ENCODE measurements at places on chromosomes 6 and 20.

DNA sequence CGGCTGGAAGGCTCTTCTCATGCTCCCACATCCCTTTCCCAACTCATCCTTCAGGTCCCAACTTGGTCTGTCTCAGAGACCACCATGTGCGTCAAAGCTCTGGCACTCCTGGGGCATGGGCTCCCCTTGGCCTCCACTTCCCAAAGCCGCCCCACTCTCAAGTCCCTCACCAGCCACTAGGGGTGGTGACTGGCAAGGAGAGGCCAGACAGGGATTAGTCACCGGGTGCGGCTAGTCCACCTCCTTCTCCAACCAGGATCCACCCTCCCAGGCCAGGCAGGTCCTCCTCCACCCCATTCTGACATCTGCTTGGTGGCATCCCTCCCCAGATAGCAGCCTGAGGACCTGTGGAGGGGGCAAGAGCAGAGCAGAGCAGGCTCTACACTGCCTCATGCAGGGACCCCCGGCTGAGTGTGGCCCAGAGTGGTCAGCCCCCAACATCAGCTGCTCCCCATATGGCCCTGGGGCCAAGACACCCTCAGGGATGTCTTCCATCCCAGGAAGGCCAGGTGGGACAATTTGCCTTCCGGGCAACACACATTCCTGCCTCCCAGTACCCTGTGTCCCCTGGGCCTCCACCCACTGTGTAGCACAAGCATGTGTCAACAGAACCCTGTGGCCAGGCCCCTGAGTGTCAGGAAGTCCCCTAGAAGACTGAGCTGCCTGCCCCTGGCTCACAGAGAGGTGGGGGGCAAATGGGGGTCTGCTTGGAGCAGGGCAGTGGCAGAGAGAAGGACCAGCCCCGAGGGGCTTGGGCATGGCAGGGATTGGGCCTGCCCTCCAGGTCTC, 29.2 kb downstream of the YTHDF1 start:
- no peak for DNase-seq

- no peak for DNase-seq
Measured at GRCh38 chr20:4457566-4458543, 263.9 kb upstream of the PRND start.

GRCh38 chr6:1324936-1325335, 13.0 kb downstream of the FOXQ1 start:
- DNase-seq, result no peak

GRCh38 chr6:6758915-6759654, 170.6 kb downstream of the LY86 start:
- DNase-seq, result no peak

DNA sequence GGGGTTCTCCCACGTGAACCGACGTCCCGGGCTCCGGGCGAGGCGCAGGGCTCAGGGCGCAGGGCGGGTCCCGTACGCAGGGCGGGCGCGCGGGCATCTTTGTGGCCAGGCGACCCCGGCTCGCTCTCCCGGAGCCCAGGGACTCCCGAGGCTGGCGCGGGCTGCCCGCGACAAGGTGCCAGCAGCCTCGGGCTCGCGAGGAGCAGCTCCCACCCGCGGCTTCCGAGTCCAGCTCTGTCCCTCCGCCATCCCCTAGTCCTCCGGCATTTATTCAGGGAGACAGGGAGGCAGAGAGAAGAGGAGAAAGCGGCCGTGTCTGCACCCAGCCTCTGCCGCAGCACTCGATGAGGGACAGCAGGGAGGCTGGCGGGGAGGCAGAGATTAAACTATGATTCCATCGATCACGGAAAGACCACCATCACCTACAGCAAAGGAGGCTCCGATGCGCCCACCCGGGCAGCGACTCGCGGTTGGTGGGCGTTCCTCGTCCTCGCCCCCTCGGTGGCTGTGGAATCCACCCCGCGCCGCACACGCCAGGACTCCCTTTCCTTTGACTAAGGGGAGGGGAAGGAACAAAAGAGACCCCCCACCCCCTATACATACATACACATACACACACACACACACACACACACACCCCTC, 1.1 kb downstream of the RGS17 start:
- no peak for DNase-seq

DNA sequence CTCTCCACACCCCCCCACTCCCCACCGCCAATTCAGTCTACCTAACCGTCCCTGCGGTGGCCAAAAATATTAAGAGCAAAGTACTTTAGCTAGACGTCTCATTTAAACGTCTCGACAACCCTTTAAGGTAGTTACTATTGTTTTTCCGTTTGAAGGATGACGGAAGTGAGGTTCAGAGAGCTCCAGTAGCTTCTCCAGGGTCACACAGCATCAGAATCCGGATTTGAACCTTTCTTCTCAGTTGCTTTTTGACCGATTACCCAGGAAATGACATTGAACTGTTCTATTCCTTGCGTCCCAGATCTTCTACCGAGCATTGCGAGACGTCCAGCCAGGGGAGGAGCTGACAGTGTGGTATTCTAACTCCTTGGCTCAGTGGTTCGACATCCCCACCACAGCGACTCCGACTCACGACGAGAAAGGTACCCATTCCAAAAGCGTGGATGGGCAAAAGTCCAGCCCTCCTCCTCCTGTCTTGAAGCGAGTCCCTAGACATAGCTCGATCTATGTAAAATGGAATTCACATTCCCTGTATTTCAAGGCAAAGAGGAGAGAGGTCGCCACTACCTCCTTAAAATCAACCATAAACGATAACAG, 2.4 kb downstream of the PRDM13 start:
- no peak for DNase-seq

DNA sequence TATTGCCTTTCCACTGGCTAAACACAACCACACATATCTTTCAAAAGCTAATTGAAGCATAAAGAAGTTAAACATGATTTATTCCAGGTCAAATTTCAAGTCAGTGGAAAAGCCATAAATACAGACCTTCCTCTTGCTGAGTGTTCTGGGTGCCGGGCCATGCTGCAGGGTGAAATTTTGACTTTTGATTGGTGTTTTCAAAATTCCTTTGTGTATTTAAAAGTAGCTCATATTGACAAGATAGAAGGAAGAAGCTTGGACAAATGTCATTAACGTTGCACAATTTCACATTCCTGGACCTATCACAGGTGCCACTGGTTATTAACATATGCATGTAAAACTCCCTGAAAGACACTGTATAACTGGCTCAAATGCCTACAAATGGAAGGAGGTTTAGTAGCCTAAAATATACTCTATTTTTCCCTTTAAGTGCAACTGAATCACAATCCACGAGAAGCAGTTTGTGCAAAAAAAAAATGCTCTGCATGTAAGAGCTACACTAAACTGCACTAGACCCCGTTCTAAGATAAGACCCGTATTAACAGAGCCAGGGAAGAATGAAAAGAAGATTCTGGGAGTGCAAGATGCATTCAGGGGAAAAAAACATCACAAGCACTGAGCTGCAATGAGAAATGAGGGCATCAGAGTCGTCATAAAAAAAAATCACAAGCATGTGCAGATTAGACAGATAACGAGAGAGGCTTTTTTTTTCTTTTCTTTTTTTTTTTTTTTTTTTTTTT, 30.4 kb downstream of the ATXN1 start:
- DNase-seq, result no peak

- DNase-seq, result no peak
Measured at GRCh38 chr6:112846681-112847080, 499.6 kb downstream of the RFPL4B start.

- no peak for DNase-seq
Measured at GRCh38 chr20:58646703-58647102, 4.4 kb upstream of the STX16 start.

- DNase-seq, result no peak
Measured at GRCh38 chr6:108798670-108799353, 49.4 kb upstream of the ARMC2 start.

DNA sequence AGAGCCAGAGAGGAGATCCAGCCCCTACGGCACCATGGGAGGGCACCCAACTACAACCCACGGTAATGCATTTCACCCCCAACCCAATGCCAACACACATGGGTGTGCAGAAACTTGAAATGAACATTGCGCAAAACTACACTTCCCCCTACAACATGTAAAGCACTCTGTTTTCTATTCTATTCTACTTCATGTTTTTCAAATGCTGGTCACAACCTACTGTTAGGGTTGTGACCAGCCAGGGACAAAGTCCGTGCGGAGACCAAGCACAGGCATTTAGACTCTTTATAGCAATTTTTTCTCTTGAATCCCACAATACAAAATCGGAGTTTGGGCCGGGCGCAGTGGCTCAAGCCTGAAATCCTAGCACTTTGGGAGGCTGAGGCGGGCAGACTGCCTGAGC, 90.6 kb downstream of the MRPL14 start:
- DNase-seq, result no peak

- DNase-seq, result no peak
Measured at GRCh38 chr6:52016915-52017748, 70.3 kb downstream of the PKHD1 start.

- DNase-seq, result no peak
Measured at GRCh38 chr6:5997420-5997987, 9.2 kb downstream of the NRN1 start.

GRCh38 chr6:74249658-74250057, 553.7 kb downstream of the CD109 start:
- no peak for DNase-seq

GRCh38 chr6:18380158-18380836, 6.9 kb upstream of the RNF144B start:
- DNase-seq, result no peak

GRCh38 chr6:72894091-72894490, 272.2 kb downstream of the KCNQ5 start:
- DNase-seq, result no peak
